ENCODE measurements at places on chromosomes 5 and 9.

DNA sequence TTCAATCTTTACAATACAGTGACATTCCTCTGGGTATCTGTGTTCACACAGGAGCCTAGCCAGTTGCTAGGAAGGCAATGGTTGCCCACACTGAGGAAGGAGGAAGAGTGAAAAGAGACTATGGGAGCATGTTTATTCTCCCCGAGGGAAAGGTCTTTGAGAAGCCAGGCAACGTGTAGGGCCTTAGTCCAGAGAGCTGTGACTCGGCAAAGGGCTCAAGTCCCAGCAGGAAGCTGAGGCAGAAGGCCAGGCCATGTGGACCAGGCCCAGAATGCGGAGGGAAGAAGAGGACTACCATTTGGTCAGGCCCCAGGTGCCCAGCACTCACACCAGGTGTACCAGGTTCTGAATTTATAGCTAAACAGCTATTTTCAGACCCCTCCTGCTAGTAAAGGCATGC lies 136.6 kb upstream of the DMAC1 start:
- DNase-seq, result no peak

GRCh38 chr9:96061293-96061987 lies 185.9 kb downstream of the ERCC6L2 start:
- no peak for DNase-seq

DNA sequence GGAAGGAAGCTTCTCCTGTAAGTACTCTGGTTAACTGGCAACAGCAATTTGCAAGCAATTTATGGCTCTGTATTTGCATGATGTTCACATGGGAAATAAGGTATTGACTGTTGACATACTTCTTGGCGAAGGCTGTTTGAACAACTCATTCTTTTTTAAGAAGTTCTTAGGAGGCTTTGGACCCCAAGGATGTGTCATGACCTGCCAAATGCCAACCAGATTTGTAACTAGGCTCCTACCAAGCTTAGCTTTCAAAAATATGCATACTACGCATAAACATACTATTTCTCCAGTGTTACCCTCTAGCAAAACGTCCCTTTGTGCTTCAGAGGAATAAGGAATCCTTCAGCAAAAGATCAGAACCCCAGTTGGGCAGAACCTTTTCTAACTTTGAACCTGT lies 165.2 kb upstream of the MSX2 start:
- no peak for DNase-seq

GRCh38 chr5:123429221-123429954 lies 6.2 kb upstream of the CEP120 start:
- DNase-seq, result no peak

GRCh38 chr5:15821506-15821905 lies 321.5 kb downstream of the FBXL7 start:
- no peak for DNase-seq

DNA sequence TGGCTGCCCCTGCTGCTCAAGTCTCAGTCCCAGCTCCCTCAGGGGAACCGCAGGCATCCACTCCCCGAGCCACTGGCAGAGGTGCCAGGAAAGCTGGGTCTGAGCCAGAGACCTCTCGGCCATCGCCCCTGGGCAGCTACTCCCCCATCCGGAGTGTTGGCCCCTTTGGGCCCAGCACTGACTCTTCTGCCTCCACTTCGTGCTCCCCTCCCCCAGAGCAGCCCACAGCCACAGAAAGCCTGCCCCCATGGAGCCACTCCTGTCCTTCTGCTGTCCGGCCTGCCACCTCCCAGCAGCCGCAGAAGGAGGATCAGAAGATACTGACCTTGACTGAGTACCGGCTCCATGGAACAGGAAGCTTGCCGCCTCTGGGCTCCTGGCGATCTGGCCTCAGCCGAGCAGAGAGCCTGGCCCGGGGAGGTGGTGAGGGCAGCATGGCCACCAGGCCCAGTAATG lies 49.8 kb upstream of the TESK1 start:
- DNase-seq, result no peak

GRCh38 chr9:29203244-29203930 lies 1630.1 kb upstream of the C9orf72 start:
- DNase-seq, result no peak

GRCh38 chr9:115686069-115686468 lies 467.5 kb upstream of the PAPPA start:
- no peak for DNase-seq

DNA sequence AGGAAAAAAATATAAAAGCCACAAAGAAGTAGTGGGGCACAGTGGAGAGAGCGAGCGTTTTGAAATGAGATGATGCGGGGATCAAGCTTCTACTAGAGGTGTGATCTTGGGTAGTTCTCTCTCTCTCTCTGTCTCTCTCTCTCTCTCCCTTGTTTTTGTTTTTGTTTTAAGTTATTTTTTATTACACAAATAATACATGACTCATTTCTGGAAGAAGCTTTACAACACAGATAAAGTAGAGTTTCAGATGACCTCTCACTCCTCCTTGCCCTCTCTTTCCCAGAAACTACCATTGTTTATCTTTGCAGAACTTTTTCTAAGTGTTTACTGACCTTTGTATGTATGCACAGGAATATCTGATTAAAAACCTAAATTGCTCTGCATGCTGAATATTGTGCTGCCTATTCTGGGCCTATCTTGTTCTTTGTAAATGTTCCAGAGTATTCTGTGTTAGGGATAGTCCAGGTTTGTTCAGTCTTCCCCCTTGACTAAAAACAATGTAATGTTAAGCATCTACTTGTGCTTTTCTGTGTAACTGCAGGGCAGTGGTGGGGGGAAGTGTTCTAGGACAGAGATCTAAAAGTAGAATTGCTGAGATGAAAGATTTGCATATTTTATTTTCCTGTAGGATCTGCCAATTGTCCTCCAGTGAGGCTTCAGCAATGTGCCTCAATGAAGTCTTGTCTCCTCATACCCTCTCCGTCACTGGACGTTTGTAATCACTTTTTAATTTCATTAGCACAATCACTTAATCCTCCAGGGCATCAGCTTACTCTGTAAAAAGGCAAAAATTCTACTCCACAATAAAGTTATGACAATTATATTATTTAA lies 52.0 kb downstream of the FYB1 start:
- no peak for DNase-seq

DNA sequence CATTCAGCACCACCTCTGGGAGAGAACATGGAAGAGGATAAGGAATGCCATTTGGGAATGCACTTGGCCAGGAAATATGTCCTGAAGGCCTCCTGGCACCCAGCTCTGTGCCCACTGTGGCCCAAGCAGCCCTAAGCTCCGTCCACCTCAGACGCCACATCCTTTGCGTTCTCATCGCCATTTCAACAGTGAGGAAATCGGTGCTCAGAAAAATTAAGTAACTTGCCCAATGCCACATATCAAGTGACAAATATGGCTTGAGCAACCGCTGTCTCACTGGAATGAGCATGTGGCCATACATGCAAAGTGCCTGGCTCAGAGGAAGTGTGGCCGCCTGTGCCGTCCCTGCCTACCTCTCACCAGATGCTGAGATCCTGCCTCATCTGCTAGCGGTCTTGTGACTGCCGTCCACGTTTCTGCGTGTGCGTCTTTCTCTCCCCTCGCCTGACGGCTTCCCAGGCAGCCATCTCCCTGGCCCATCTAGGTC lies 984 bp upstream of the DOK3 start:
- no peak for DNase-seq

DNA sequence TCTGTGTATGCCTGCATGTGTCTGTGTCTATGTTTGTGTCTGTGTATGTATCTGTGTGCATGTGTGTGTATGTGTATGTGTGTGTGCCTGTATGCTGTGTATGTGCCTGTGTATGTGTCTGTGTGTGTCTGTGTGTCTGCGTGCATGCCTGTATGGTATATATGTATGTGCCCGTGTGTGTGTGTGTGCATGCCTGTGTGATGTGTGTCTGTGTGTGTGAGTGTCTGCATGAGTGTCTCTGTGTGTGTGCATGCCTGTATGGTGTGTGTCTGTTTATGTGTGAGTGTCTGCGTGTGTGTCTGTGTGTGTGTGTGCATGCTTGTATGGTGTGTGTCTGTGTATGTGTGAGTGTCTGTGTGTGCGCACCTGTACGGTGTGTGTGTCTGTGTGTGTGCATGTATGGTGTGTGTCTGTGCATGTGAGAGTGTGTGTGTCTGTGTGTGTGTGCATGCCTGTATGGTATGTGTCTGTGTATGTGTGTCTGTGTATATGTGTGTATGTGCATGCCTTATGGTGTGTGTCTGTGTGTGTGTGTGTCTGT lies 137.1 kb upstream of the IRX2 start:
- DNase-seq, result no peak

- DNase-seq, result no peak
Observed at GRCh38 chr5:969408-969839, 39.2 kb upstream of the NKD2 start.

All from KG1 (cell line).